Right lung (tissue), 10 donors: ENCODE measurements at places on chromosomes 1 and 21. TPM values are rescaled to one million over a fixed set of nuclear protein-coding genes. Genes with fewer than 3 reads are reported as not detected.
A peak's percentile ranks its signal among the peaks of the same experiment; 100 is the strongest.

- DNase-seq: no peak
These were observed 97.8 kb downstream of the MRPL37 start for GRCh38 chr1:54297596-54298283.

DNA sequence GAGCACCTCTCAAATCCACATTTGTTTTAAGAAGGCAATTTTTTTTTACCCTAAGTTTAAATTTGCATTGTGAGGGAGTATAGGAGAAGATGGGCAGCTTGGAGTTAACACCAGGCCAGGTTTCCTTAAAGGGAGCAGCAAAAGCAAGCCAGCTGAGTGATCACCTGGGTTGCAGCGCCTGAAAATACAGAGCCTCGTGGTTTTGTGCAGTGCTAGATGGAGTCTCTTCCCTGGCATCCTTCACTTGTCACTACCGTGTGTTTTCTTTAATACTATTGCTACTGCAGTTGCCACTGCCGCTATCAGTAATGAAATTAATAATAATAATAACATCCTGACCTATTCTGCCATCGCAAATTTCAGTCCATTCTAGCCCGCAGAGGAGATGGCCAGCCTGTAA, 35.2 kb upstream of the VAV3 start:
- DNase-seq: no peak

GRCh38 chr1:32250893-32251716, at the start of gene LCK:
Gene LCK (plus strand): TSS chr1:32251265. CDS start chr1:32274330, 23,065 bp downstream.
- DNase-seq: no peak

DNA sequence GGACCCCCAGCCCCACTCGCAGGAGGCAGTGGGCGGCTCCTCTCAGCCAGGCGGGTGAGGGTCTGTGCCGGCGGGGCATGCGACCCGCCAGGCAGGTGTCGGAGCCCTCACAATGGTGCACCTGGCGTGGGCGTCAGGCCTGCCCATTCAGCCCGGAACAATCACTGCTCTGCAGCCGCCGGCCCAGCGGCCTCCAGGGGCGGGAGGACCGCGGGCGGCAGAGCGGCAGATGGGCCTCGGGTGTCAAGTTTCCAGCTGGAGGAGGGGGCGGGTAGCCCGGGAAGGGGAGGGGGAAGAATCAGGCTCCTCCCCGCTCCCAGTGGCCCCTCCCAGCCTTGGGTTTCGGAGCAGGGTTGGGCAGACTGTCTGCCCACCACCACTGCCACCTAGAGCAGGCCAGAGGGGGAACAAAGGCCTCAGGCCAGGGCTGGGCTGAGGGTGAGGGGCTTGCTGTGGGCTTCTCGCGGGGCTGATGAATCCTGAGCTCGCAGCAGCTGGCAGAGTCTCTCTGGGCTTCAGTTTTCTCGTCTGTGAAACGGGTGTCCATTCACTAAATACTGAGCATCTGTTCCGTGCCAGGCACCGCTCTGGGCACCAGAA, 39.5 kb upstream of the CASZ1 start:
- DNase-seq: peak; percentile 69

DNA sequence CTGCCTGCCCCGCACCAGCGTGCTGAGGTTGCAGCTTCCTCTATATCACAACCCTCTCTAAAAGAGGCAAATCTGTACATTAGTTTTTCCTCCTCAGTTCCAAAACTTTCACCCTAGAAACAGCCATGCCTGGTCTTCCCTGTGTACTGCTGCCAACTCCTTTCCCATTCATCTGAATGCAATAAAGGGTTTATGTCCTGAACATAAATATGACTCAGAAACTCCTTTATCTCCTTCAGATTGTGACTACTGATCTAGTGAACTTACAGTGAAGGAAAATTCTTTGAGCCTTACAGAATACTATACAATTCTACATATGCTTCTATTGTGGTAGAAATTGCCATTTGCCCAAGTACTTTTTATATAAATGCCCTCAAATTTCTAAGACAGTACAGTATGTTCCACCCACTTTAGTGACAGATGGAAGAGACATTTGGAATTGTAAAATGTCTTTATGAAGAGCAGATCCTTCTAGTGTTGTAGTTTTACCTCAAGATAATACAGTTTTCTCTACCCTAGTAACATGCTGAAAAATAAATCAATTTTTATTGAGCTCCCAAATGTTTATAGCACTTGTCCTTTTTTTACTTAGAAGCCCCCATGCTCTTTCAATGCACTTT, 345.1 kb upstream of the SNX7 start:
- no peak for DNase-seq

The OR2T11 gene
- polyA plus RNA-seq: not detected

The LHX4 gene
- 3.1 TPM for polyA plus RNA-seq

The TBX15 gene
- 0.31 TPM for polyA plus RNA-seq
